Osteoblast (primary cell): ENCODE measurements at places on chromosomes 2 and 18.

DNA sequence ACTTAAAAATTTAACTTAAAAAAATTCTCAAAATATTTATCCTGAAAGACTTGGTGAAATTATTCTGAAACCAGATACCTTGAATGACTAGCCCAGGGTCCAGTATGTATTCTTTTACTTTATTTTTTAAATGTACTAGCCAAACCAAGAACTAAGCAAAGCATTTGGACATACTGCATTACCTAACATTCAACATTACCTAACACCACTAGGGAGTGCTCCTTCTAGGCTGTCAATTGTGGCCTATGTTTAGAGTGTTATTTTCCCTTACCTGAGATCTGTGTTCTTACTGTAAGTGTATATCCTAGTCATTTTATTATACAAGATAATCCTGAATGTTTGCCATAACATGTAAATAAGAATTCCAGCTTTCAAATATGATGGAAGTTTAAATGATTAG is 496.6 kb downstream of the PTPRM start:
- H3K27me3 ChIP-seq, result no peaks in the 10 kb centered on the region
- H3K27ac ChIP-seq, result no peak overlapping the region
- no peak overlapping the region for H3K4me3 ChIP-seq
- no peaks in the 10 kb centered on the region for H3K4me1 ChIP-seq
- no peak for DNase-seq
- no peaks in the 10 kb centered on the region for H3K36me3 ChIP-seq

GRCh38 chr2:124314084-124314483 is 289.0 kb downstream of the CNTNAP5 start:
- no peak for DNase-seq
- H3K27ac ChIP-seq, result no peak overlapping the region
- H3K27me3 ChIP-seq, result no peaks in the 10 kb centered on the region
- no peaks in the 10 kb centered on the region for H3K4me1 ChIP-seq

GRCh38 chr2:132515010-132515409 is 98.4 kb downstream of the GPR39 start:
- no peak overlapping the region for H3K4me3 ChIP-seq
- no peak overlapping the region for H3K27ac ChIP-seq
- no peaks in the 10 kb centered on the region for H3K36me3 ChIP-seq
- DNase-seq, result no peak

- no peaks in the 10 kb centered on the region for H3K27me3 ChIP-seq
- no peak overlapping the region for H3K27ac ChIP-seq
- no peaks in the 10 kb centered on the region for H3K4me1 ChIP-seq
- no peak for DNase-seq
- H3K36me3 ChIP-seq, result no peaks in the 10 kb centered on the region
These were observed 17.8 kb downstream of the SERPINB13 start for GRCh38 chr18:63604791-63605567.

- H3K27me3 ChIP-seq, result no peaks in the 10 kb centered on the region
- H3K27ac ChIP-seq, result peak overlapping the region; percentile 35
- H3K36me3 ChIP-seq, result peaks cover 24% of the 10 kb centered on the region
- no peak overlapping the region for H3K4me3 ChIP-seq
- H3K4me1 ChIP-seq, result peaks cover 4% of the 10 kb centered on the region
- peak; percentile 35 for DNase-seq
These were observed 14.6 kb downstream of the RAB3GAP1 start for GRCh38 chr2:135066710-135067109.
